ENCODE measurements at places on chromosomes 2 and 18.

DNA sequence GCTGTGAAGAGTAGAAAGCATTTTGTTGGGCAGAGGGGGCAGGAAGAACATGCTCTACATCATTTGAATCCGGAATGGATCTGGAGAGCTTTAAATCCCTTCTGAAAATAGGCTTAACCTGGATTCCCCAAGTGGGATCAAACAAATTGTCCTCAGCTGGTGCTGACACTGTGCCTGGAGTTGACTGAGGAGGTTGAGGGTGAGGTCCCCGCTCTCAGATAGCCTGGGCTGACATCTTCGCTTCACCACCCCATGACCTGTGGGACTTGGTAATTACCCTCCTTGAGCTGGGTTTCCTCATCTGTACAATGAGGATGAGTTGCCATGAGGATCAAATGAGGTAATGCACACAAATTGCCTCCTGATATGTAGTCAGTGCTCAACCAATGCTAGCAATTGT lies 117.8 kb upstream of the SMAD2 start:
- DNase-seq: no peak

DNA sequence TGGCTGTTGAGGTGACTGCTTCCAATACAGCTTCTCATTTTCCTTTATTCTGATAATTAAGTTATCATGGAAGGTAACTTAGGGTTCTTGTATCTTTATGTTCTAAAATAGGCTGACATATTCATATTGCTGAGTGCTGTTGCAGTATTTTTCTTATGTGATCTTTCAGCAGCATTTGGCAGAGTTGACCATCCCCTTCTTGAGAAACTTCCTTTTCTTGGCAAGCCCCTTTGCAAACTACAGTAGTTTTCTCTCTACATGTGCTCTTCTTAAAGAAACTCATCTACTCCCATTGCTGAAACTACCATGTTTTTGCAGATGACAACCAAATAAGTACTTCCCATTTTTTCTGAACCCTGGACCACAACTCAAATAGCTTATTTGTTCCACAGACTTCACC lies 476.5 kb upstream of the TRIB2 start:
- DNase-seq: no peak

DNA sequence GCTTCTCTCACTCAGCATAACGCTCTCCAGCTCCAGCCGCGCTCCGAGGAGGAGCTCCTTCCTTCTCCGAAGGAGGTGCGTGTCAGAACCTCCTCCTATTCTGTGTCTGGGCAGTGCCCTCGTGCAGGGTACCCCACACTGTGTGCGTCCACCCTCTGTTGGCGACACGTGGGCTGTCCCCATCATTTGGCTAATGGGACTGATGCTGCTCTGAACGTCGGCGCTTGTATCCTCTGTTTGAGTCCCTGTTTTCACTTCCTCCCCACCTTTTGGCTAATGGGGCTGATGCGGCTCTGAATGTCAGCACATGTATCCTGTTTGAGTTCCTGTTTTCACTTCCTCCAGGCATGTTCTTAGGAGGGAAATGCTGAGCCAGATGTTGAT lies 22.2 kb downstream of the KCNG2 start:
- no peak for DNase-seq

- DNase-seq: no peak
These were observed 16.3 kb downstream of the GPR55 start for GRCh38 chr2:230908595-230909191.

DNA sequence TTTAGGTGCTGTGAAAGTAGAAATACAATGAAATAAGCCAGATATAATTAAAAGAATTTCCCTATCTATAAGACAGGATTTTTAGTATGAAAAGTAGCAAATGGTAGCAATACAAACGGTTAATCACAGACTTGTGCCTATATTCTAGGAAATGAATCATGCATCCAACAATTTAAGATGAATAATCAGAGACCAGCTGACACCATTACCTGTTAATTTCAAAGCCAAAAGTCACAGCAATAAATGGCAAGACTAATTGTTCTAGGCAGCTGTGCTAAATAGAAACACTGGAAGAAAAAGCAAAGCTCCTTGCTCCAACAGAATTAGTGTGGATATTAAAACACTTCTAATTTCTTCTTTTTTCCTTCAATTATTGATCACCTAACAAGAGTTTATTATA lies 35.1 kb upstream of the MPP4 start:
- DNase-seq: no peak

GRCh38 chr2:81714817-81715216 lies 1410.3 kb upstream of the LRRTM1 start:
- no peak for DNase-seq

DNA sequence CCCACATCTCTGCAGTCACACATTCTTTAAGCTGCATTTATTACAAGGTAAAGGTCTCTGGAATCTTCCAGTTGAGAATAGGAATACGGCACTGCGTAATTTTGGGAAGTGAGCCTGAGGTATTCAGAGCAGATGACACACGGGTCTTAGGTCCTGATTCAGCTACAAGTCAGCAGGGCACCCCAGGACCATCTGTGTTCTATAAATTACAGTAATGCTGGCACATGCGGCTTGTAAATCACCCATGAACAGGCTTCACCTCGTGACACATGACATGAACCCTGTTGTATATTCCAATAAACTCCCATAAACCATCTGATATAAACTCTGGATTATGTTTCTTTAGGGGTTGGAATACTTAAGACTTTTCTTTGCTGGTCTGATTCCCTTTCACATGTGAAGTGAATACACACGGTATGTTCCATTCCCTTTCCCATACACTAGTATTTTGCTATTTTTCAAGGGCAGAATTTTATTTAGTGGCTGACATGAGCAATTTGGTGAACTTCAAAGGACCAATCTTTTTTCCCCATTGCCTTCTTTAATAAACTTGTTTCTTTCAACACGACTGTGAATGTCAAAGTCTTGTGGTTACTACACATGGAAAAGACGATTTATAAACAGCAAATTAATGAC lies 298.6 kb downstream of the MEIS1 start:
- DNase-seq: no peak

- DNase-seq: no peak
These were observed 43.1 kb upstream of the XDH start for GRCh38 chr2:31457651-31458050.

DNA sequence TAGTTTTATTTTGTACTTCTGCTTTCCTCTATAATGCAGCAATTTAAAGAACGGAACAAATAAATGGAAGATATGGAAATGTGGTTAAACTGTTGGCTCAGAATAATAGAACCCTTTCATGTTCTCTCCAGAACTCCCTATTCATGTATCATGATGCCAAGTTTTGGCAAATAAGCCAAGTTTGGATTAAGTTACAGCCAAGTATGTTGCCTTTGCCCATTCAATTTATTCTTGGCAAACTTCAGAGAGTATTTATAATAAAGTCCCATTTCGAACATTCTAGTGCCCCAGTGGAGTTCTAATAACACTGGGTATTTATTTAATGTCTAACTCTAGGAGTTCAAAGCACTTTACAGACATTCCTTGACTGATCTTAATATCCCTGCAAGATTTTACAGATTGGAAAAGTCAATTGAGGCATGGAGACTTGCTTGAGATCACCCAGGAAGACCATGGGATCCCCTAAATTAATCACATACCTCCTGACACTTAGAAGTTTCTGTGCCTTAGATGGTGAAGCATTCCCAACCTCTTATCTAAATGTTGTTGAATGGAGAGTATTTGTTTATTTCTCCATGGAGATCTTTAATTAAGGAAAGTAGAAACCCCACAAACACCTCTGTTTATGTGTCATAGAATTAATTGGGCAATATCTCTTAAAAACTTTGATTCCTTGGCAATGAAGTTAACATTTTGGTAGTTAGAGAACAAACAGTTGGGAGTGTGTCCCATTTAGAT lies 106.7 kb downstream of the ACKR3 start:
- DNase-seq: no peak

DNA sequence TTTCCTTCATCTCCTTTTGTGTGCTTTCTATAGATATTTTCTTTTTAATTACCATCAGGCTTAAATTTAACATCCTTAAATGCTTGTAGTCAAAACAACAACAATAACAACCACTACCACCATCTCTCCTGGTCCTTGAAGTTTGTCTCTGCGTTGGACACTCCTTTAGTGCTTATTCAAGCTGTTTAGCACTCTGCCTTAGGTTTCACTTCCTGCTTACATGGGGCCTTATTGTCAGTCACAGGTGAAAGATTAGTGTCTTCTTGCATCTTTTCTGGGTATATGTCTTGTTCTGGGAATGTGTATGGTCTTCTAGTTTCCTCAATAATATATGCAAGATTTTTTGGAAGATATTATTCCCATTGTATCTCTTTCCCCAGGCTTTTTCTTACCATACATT lies 240.1 kb upstream of the NXPH2 start:
- no peak for DNase-seq

- no peak for DNase-seq
These were observed 87.1 kb upstream of the MCFD2 start for GRCh38 chr2:47002480-47003381.

- DNase-seq: no peak
These were observed 149.5 kb upstream of the ZFP36L2 start for GRCh38 chr2:43375746-43376522.

- DNase-seq: peak; percentile 31
These were observed 68.5 kb downstream of the COPS8 start for GRCh38 chr2:237154082-237154638.

DNA sequence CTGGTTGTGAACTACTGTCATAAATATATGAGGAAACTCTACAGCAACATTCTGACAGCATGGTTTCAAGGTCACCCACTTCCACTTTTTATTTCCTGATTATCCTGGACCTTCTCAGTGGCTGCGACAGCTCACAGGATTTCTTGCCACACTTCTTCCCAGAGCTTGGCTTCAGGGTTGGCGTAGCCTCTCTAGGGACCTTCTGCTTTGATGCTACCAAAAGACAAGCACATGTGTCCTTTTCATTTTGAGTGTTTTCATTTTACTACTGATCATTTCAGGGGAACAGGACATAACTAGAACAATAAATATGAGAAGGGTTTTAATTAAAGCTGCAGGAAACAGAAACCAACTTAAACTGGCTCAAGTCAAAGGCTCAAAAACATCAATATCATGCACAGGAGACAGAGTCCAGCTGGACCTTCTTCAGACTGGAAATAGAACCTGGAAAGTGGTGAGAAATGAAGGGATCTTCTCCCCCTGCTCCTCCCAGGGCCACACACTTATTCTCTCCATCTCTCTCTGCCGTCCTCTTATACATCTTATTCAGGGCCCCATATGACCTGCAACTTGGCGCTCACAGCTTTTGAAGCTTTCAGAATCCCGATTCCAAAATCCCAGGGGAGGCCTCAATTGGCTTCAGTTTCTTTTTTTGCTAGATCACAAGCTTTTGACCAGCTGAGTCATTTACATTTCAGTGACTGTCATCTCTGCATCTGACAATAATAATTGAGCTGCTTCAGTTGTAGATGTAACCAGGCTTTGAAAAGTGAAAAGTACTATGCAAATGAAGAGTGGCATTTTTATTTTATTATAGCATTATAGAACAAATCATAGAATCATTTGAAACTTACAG lies 9.7 kb downstream of the VIT start:
- no peak for DNase-seq

DNA sequence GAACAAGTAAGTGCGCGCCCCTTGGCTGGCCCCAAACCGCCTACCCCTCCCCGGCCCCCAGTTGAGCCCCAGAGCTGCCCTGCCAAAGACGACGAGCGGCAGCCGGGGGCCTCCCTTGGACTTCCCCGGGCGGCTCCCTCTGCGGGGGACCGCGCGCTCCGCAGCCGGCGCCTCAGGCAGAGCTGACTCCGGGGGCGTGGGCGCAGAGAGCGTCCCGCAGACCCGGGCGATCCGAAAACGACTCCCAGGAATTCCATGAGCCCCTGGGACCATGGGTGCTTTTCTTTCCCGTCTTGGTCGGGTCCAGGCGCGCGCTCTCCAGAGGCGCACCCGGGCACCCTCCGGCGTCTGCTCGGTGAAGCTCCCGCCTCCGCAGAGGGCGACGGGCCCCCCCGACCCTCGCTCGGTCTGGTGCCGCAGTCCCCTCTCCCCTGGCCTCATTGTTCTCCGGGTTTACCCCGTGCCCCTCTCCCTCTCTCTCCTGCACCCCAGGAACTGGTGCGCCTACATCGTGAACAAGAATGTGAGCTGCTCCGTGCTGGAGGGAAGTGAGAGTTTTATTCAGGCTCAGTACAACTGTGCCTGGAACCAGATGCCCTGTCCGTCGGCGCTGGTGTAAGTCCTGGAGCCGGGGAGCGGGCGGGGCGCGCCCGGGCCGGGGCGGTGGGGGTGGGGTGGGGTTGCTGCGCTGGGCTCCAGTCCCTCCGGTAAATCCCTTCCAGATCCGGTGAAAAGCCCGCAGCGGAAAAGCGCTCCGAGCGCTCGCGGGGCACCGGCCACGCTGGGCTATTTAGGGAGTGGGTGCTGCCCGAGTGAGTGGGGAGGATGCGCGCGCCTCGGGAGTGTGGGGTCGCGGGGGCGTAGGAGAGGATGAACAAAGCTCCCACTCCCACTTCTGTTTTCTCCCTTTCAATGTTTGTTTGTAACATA lies 776 bp downstream of the EMILIN2 start:
- DNase-seq: no peak

- DNase-seq: no peak
These were observed 12.9 kb upstream of the TFPI start for GRCh38 chr2:187567126-187567525.

DNA sequence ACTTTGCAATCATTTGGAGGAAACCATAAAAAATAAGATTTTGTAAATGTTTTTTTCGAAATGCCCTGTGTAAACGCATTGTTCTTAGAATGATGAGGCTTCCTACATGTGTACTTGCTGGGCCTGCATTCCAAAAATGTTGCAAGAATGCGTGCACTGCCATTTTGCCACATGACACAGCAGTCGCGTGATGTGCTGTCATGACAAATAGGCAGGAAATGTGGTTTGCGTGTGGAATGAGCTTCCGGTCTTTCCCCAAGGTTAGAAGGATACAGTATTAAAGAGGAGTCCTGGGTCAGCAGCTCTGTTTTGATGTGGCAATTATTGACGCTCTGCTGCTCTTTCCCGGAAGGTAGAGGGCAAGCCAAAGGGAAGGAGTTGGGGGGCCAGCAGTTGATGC lies 18.1 kb upstream of the SERPINB2 start:
- DNase-seq: no peak

DNA sequence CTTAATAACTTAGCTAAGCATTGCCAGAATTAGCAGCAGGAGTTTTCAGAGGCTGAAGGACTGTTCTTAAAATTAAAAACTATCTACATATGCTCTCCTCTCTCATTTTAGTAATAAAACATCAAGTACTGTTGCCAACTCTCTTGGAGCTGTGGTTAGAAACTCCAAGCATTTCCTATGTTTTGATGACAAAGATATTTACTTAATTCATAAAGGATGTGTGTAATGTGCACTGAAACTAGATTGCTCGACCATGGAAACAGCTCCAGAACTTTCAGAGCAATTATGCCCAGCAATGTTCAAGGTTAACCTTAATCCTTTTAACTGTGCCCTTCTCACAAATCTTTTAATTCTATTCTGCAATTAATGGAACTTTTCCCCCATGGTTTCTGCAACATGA lies 8.4 kb downstream of the GRP start:
- no peak for DNase-seq

All from stimulated activated CD8-positive, alpha-beta memory T cell treated with anti-CD3 and anti-CD28 coated beads, Interleukin-7, amount 100 ng/mL, for 4 hours (primary cell).